ENCODE measurements at places on chromosomes 7 and 10. TPM values are rescaled to one million over a fixed set of nuclear protein-coding genes. Genes with fewer than 3 reads are reported as not detected.

- no peaks in the 10 kb centered on the region for H3K4me1 ChIP-seq
- DNase-seq: no peak
- no peak overlapping the region for H3K4me3 ChIP-seq
- H3K36me3 ChIP-seq: no peaks in the 10 kb centered on the region
- H3K27me3 ChIP-seq: no peaks in the 10 kb centered on the region
Observed at GRCh38 chr10:60352105-60352504, 37.6 kb downstream of the ANK3 start.

The NAT16 gene
- not detected for total RNA-seq

- H3K4me1 ChIP-seq: no peaks in the 10 kb centered on the region
- DNase-seq: no peak
- no peaks in the 10 kb centered on the region for H3K27me3 ChIP-seq
- H3K36me3 ChIP-seq: no peaks in the 10 kb centered on the region
- H3K27ac ChIP-seq: no peak overlapping the region
Observed at GRCh38 chr10:44322137-44322536, 62.8 kb downstream of the CXCL12 start.

GRCh38 chr7:33423646-33424020 is 294.3 kb downstream of the BBS9 start:
- no peaks in the 10 kb centered on the region for H3K4me1 ChIP-seq
- H3K4me3 ChIP-seq: no peak overlapping the region
- no peak overlapping the region for H3K27ac ChIP-seq

The FAM24A gene
- total RNA-seq: not detected

GRCh38 chr10:6648894-6649720 is 69.0 kb upstream of the PRKCQ start:
- no peaks in the 10 kb centered on the region for H3K36me3 ChIP-seq
- H3K4me3 ChIP-seq: no peak overlapping the region
- no peak overlapping the region for H3K27ac ChIP-seq

GRCh38 chr7:132298790-132299189 is 277.5 kb downstream of the PLXNA4 start:
- no peaks in the 10 kb centered on the region for H3K27me3 ChIP-seq
- no peaks in the 10 kb centered on the region for H3K36me3 ChIP-seq
- H3K27ac ChIP-seq: no peak overlapping the region
- H3K4me1 ChIP-seq: no peaks in the 10 kb centered on the region

GRCh38 chr10:119478811-119479341 is 63.6 kb downstream of the RGS10 start:
- H3K4me3 ChIP-seq: no peak overlapping the region
- H3K36me3 ChIP-seq: no peaks in the 10 kb centered on the region
- no peaks in the 10 kb centered on the region for H3K27me3 ChIP-seq
- H3K4me1 ChIP-seq: no peaks in the 10 kb centered on the region
- H3K27ac ChIP-seq: no peak overlapping the region
- no peak for DNase-seq

The UBTD1 gene
- 33.0 TPM for total RNA-seq

DNA sequence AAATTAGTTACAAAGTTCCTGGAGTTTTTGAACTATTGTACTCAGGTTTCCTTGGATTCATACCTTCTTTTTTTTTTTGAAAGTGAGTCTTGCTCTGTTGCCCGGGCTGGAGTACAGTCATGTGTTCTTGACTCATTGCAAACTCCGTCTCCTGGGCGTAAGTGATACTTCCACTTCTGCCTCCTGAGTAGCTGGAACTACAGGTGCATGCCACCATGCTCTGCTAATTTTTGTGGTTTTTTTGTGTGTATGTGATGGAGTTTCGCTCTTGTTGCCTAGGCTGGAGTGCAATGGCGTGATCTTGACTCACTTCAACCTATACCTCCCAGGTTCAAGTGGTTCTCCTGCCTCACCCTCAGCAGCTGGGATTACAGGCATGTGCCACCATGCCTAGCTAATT is 22.3 kb downstream of the MCM10 start:
- H3K4me3 ChIP-seq: no peak overlapping the region
- H3K4me1 ChIP-seq: no peaks in the 10 kb centered on the region
- H3K27ac ChIP-seq: no peak overlapping the region
- H3K27me3 ChIP-seq: no peaks in the 10 kb centered on the region
